ENCODE measurements at places on chromosomes 12 and 14.

- DNase-seq = no peak
These were observed 22.6 kb downstream of the SLC25A47 start for GRCh38 chr14:100345711-100346110.

- no peak for DNase-seq
These were observed 118.0 kb downstream of the KICS2 start for GRCh38 chr12:64103825-64104740.

DNA sequence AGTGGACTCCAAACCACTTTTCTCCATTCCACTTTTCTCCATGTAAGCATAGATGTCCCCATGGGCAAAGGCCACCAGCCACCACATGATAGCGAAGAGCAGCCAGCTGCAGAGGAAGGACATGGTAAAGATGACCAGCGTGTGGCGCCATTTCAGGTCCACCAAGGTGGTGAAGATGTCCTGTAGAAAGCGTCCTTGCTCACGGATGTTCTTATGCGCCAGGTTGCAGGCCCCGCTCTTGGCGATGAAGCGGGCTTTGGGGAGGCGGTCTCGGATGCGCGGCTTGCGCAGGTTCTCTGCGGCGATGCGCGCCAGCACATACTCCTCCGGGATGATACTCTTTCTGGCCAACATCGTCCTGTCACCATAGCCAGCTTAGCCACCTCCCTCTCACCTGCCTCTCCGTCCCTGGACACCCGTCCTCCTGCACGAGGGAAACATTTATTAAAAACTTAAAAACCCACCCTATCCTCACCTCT, 1.2 kb downstream of the KCNJ8 start:
- no peak for DNase-seq

GRCh38 chr12:18942669-18943068, 186.9 kb upstream of the PLEKHA5 start:
- DNase-seq = no peak

DNA sequence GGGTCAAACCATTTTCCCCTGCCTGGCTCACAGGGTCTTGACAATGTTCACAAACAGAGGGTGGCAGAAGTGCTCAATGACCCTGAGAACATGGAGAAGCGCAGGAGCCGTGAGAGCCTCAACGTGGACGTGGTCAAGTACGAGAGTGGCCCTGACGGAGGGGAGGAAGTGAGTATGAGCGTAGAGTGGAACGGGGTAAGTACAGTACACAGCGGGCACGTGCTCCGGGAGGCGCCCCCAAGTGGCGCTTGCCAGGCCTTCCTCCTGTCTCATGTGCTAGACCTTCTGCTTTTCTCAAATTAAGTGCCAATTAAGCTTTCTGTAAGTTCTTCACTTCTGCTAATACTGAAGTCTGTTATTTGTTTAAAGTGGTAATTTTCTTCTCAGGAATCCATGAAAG, 35.9 kb downstream of the XRCC3 start:
- DNase-seq = peak; percentile 27

- DNase-seq = no peak
These were observed 86.5 kb downstream of the PPM1H start for GRCh38 chr12:62848418-62848817.

DNA sequence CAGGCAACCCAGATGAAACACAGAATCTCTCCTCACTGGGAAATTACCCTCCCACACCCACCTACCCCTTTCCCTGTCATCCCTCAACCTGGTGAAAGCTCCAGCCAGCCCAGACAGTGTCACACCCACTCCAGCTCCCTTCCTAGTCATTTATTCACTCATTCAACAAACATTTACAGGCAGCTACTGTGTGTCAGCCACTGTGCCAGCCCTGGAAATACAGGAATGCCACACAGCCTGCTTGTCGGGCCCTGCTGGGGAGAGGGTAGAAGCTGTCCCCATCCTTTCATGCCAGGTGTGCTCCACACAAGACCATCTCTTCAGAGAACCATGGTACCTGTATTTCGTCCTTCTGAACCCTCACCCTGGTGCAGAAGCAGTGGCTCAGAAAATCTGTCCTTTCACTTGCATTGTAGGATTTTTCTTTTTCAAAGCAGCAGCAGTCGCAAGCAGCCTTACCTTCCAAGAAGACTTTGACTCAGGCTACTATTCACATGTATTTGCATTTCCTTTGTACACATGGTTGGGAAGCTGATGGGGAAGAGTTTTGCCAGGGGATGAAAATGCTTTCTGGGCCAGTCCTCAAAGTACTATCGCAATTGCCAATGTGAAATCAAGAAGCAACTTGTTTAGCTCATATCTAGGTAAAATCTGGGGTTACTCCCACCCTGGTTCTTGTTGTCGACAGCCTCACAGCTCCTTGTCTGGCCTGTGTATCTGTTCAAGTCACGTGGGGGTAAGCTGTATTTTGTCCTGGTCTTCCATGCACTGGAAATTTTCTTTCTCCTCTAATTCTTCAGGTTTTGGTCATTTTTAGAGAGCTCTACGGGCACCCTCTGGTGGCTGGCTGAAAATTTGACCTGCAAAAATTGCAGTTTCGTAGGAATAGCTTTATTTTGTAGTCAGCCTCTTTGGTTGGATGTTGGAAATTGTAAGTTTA, 147.4 kb upstream of the EGLN3 start:
- peak; percentile 29 for DNase-seq

DNA sequence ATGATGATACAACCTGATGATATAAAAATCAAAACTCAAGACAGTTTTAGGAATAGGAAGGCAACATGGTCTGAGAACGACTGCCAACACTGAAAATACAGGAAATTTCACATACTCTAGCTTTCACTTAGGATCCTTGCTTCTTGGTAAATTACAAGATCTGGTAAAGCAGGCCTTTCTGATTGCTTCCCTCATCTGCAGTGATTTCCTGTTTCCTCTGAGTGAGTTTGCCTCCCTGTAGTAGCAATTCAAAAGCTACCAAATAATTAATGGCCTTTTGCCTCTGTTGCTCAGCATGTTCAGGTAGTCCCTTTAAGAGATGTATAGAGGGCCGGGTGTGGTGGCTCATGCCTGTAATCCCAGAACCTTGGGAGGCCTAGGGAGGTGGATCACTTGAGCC, 2.0 kb upstream of the IRAK3 start:
- DNase-seq = no peak

- no peak for DNase-seq
These were observed 39.4 kb downstream of the MAP1LC3B2 start for GRCh38 chr12:116598311-116599284.

DNA sequence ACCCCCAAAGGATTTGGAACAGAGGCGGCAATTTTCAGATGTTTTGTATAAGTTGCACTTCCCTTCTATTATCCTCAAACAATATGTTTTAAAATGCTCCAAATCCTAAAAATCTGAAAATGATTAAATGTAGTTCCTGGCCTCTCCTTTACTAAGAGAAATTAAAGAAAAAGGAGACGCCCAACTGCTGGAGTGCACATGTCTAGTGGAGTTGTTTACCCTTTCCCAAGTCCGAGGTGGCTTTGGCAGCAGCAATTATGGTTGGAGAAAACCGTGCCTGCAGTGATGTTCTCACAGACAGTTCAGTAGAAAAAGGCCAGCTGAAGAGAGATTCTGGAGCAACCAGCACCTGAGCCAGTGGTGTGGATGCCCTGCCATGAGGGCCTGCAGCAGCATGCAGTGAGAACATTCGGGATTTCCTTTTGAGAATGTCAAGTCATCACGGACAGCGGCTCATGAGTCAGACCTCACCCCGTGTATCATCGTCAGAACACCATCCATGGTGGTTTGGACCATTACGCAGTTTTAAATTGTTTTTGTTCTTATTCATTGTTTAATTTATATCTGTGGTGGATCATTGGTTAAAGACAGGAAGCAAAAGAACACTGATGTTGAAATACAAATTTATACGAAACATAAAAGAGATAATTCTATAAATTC, 179.0 kb upstream of the KRR1 start:
- DNase-seq = no peak

DNA sequence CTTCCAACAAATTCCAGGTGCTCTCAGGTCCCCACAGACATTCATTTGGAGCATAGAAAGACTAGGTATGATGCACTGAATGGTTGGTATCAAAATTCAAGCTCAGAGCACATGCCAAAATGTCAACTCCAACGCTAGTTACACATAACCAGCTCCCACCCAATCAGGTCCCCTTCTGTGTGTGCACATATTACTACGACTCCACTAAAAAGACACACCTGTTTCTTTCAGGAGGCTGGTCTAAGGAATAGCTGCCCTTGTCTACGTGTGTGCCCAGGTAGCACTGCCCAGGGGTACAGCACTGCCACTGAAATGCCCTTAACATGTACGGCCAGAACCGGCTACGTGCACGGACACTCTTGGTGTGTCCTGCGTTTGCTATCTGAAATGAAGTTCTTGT, 138.1 kb downstream of the KCNK10 start:
- no peak for DNase-seq

DNA sequence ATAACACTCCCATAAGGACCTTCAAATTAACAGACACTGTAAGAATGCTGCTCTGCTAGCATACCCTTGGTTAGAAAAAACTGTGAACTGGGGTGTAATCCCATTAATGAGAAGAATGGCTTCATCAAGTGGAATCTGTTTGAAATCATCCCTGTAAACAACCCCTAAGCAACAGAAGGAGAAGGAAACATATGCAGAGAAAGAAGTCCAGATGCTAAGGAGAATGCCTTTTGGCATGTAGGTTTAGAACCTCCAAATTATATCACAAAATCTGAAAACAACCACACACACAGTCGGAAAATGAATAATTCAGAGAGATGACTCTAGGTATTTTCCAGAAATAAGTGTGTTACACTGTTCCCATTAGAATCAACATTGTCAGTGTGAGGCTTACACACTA, 140.2 kb downstream of the NUAK1 start:
- no peak for DNase-seq

- DNase-seq = peak; percentile 57
These were observed 422.9 kb upstream of the OR4E1 start for GRCh38 chr14:22096514-22096895.

GRCh38 chr12:70733385-70733784, 96.2 kb upstream of the PTPRB start:
- DNase-seq = peak; percentile 14

DNA sequence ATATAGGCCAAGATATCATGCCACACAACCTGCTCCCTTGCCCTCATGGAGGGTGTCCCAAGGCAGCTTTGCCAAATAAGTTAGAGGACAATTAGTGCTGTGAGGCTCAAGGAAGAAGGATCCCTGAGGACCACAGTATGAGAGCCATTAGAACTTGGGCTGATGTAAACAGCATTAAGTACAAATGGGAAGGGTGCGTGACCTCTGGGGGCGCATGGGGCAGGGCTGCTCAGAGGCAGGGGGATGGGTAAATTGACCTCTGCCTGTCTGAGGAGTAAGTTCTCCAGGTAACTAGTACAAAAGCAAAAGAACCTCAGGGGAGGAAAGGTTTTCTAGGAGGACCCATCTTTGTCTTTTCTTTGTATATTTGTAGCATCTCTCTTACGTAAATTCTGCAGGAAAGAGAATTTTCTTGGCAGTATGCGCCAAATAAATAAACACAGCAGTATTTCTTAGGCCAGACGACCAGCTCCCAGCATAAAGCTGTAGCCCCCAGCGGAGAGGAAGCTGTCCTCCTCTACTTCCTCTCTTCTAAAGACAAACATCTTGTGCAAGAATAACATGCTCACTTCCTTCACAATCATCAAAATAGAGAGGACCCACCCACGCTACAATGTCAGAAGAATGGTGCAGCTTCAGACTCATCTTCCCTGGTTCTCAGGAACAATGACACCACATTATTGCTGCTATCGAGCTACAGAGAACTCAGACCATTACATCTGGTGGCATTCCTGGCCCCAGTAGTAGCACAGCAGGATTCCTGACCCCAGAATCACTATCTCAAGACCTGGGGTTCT, 16.4 kb upstream of the VWF start:
- peak; percentile 22 for DNase-seq

- DNase-seq = no peak
These were observed 36.6 kb downstream of the RTL1 start for GRCh38 chr14:100866666-100867630.

- DNase-seq = no peak
These were observed 26.0 kb upstream of the GLIPR1L2 start for GRCh38 chr12:75364919-75365318.

- no peak for DNase-seq
These were observed 357.1 kb downstream of the RAD51B start for GRCh38 chr14:68176687-68177086.

GRCh38 chr12:112140728-112141127, 15.4 kb downstream of the TRAFD1 start:
- DNase-seq = no peak

DNA sequence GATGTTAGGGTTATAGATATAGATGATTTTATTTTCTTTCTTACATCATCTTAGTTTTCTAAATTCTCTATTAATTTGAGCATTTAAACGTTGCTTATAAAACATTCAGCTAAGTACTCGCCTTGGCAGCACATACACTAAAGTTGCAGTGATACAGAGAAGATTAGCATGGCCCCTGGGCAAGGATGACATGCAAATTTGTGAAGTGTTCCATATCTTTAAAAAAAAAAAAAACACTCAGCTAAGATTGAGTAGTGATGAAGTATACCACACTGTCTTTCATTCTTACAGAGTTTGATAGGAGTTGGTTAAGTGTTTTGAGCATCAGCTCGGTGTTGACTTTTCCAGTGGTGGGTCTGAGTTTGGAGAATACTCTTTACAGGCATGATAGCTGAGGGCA, 72.3 kb downstream of the FRMD6 start:
- DNase-seq = no peak

- DNase-seq = no peak
These were observed 426.4 kb downstream of the PCNX1 start for GRCh38 chr14:71333705-71334104.

DNA sequence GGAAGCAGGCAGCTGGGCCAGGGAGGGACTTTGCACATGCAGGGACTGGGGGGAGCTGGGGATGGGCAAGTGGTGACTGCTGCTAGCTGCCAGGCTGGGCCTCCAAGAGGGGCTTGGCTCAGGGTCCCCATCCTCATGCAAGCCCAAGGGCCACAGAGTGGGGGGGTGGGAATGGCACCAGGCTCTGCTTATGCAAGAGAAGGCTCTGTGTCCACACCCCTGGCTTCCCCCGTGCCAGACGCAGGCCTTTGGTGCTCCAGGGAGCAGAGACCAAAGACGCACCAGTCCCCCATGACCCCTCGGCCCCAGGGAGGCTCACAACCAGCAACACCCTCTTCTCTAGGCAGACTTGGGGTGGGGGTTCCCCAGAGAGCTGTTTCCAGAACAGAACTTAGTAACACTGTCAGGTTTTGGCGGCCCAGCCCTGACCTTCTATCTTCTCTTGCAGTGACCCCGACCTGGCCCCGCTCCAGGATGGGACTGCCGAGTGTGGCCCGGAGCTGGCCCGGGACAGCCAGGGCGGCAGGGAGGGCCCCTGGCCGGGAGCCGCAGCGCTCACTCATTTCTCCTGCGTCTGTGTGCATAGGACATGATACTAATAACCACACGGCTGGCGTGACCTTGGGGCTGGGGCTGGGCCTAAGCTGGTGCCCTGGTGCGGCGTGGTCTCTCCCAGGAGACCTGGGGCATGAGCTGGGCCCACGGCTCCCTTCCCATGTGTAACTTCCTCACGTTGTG, 14.3 kb downstream of the XRCC3 start:
- DNase-seq = no peak
